ENCODE measurements at places on chromosomes 7 and 10. TPM values are rescaled to one million over a fixed set of nuclear protein-coding genes. Genes with fewer than 3 reads are reported as not detected.

The C10orf67 gene
- not detected for total RNA-seq

The PRR15 gene
- total RNA-seq, result not detected

The CALHM1 gene
- total RNA-seq, result 0.58 TPM

The CXCL12 gene
- not detected for total RNA-seq

The MCM10 gene
- 42.9 TPM for total RNA-seq

The EMX2 gene
- not detected for total RNA-seq

GRCh38 chr10:27542812-27543211 is 38.7 kb downstream of the RAB18 start:
- no peak for DNase-seq

GRCh38 chr10:119288574-119289001 is 81.2 kb downstream of the GRK5 start:
- no peak for DNase-seq

- no peak for DNase-seq
Observed at GRCh38 chr10:19947656-19948055, 131.4 kb downstream of the PLXDC2 start.

DNA sequence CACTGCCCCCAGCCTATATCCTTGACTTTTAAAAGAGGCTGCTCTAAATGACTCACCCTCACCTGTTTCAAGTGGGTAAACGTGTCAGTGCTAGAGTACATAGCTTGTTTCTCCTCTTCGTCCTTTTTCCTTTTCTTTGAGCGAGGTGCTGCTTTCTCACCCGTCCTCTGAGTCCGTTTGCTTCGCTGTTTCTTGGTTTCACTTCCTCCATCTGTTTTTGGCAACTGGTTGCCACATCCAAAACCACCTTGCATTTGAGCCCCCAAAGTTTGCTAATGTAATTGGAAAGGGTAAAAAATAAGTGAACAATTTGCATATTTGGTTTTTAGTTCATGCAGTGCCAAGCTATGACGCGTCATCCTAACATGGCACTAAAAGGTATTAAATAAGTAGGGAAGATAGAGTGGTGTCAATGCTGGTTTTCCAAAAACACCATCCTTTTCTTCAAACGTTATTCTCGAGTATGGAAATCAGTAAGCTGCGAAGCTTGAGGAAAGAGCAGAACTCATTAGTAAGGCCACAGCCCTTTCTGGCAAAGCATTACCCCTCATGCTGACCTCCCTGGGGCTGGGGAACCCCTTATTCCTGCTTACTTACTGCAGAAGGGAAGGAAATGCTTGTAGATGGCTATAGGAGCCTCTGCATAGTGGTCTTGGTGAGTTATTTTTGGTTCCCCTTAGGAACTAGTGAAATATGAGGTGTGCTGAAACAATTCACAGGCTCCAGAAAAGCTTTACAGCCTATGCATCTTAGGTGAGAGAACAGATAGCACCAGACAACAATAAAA is 133.5 kb downstream of the GALNT11 start:
- DNase-seq, result no peak

DNA sequence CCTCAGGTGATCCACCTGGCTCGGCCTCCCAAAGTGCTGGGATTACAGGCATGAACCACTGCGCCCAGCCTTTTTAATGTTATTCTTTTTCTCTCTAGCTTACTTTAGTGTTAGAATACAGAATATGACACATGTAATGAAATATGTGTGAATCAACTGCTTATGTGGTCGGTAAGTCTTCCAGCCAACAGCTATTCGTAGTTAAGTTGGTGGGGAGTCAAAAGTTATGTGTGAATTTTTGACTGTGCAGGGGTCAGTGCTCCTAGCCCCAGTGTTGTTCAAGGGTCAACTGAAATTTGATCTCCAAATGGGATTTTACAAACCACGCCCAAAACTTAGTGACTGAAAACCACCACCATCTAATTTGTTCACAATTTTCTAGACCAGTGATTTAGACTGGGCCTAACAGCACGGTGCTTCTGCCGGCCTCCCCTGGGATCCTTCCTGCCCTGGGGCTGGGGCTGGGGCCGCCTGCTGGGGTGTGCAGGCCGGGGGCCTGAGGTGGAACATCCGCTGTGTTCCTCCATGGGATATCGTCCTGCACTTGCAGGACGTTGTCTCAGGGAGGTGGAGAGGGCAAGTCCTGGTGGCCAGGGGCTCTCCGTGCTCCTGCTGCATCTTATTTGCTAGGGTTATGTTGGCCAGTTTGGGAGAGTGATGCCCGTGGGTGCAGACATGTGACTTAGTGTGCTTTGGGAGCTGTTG is 24.5 kb upstream of the GRB10 start:
- no peak for DNase-seq

- no peak for DNase-seq
Observed at GRCh38 chr7:104775531-104775930, 238.5 kb upstream of the KMT2E start.

DNA sequence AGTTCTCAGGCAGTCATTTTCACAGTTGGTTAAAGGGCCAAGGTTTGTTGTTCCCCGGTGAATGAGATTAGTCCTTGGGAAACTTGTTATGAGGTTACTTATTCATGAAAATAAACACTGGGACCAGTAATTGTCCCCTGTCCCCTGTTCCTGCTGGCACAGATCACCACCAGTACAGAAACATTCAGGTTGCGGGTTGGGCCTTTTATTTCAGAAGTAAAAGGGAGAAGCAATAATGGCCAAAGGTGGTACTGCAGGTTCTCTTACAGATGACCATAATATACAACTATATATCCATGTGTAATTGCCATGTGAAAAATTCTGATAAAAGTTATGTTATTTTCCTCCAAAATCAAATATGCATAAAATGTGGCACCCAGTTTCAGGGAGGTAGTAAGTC is 442.0 kb downstream of the SORCS1 start:
- DNase-seq, result no peak

DNA sequence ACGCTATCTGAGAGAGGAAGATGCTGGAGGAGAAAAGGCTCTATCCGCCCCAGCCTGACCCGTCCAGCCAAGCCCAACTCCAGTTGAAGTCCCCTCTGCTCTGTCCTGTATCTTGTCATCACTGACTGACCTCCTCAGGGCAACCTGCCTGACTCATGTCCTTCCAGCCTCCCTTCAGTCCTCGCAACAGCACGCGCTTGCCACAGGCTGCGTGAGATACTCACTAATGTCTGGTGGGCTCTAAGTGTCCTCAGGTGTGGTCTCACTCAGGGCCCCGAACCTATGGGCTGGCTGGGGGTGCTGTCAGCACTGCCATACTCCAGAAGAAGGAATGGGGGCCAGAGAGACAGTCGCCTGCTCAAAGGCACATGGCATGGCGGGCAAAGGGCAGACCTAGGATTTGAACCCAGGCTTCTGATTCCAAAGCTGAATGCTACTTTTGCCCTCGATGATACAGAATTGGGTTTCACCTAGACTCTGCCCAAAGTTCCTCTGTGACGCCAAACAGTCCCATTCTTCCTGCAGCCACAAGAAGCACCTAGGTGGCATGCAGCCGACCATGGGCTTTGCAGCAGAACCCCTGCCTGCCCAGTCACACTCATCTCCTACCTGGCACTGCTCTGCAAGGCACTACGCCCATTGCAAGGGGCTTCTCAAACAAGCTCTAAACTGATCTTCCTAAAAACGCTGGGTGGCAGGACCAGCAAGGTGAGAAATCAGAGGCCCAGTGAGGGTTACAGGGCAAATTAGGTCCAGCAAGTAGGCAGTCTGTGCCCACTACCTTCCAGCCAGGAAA is 8.5 kb downstream of the FAM53B start:
- no peak for DNase-seq

GRCh38 chr10:27138277-27138676 is 15.9 kb downstream of the YME1L1 start:
- no peak for DNase-seq

GRCh38 chr10:71804077-71804476 is 30.8 kb upstream of the VSIR start:
- DNase-seq, result no peak

GRCh38 chr10:124512040-124512428 is 50.4 kb downstream of the LHPP start:
- no peak for DNase-seq

GRCh38 chr7:51275532-51275931 is 41.1 kb downstream of the COBL start:
- DNase-seq, result no peak

- no peak for DNase-seq
Observed at GRCh38 chr10:31166606-31167005, 134.9 kb upstream of the ZNF438 start.

DNA sequence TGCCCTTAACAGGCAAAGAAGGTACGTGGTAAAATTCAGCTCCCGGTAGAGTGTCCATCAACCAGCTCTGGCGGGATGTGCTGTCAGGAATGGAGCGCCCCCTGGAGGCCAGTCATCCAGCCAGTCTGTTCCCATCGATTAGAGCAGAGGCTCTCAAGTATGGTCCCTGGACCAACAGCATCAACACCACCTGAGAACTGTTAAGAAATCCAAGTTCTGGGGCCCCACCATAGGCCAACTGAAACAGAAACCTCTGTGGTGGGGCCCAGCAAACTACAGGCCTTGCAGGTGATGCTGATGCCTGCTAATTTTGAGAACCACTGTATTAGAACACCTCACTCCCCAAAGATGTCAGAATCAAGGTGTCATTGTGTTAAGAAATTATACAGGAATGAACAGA is 109.2 kb downstream of the DPY19L1 start:
- peak; percentile 38 for DNase-seq

DNA sequence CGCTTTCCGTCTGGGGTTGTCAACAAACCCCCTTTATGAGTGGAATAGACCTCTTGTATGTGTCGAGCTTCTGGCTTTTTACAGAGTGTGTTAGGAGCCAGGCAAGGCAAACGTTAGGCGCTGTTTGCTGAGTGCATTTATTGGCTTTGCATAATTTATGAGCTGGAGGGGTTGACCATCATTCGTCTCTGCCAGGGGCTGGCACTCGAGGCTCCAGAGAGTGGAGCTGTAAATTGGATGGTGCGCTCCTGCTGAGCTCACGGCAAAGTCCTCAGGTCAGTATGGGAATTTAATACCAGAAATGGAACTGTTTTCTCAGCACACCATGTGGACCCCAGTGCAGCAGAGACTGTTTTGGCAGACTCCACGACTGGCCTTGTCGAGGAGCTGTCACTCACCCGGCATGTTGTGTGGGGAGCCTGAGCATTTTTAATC is 699.4 kb upstream of the GALNT17 start:
- DNase-seq, result no peak

DNA sequence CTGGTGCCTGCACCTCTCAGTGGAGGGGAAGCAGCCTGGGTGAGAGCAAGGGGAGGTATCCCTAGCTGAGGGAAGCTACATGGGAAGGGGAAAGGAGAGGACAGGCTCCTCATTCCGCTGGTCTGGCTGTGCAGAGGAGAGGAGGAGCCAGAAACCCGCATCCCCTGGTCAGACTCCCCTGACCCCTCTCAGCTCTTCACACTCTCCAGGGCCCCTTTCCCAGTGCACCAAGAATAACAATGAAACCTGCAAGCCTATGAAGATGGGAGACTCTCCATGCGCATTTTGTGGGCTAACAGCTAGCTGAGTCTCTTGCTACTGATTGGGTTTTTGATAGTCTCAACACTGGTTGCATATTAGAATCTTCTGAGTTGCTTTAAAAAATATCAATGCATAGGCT is 319.9 kb upstream of the COBL start:
- no peak for DNase-seq

- no peak for DNase-seq
Observed at GRCh38 chr7:17501441-17502212, 203.2 kb downstream of the AHR start.

DNA sequence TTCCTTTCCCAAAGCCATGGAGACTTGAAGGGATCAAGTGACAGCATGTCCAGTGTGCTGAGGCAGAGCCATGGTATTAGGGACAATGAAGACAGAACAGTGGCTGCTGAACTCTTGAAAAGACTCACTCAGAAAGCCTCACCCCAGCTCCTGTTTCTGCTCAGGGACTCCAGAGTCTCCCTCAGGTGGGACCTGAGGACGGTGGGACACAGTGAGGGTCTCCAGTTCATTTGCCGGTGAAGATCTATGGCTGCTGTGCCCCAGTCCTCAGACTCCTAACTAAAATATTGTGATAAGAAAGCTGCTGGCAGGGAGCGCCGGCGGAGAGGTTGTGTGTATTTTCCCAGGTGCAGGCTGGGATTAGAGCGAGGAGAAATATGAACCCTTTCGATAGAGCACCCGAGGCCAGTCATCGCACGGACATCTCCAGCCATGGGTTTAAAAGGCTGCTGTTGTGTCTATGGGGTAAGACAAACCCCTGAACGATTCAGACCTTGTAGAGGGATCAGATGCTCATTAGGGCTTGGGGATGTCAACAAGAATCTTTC is 57.2 kb downstream of the C7orf25 start:
- DNase-seq, result no peak

DNA sequence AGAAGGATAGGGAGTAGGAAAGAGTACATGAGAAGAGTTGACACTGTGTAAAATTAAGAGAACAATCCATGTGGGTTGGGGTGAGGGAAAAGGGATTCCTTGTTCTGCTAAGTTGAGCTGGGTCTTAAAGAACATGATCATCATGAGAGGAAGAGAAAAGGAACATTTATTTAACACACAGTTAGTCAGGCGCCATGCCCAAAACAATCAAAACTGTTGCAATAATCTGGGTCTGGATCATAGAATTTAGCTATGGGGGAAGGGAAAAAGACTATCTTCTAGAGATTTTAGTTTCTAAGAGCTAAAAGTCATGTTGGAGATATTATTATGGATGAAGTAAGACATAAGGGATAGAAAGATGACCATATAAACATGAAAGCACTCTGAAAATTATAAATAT is 178.9 kb downstream of the SEM1 start:
- no peak for DNase-seq

DNA sequence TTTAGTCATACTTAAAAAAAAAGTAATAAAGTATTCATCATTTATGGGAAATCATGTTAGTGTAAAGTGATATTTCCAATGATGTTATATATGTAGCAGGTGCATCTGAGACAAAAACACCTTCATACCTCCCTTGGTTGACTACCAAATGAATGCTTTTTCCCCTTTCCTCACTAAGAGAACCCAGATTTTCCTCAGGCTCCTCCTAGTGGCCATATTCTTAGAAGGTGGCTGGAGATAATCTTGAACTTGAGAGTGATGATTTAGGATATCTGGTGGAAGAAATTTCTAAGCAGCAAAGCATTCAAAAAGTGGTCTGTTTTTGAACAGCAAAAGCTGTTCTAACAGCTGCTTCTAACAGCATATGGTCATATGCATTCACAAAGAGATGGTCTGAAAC is 16.8 kb upstream of the DNAH11 start:
- DNase-seq, result no peak

All from activated CD4-positive, alpha-beta memory T cell treated with anti-CD3 and anti-CD28 coated beads, Interleukin-2, amount 10 ng/mL, durations not matched to agents 7 days and 5 days (primary cell).